NCI-H1930 (cell line): ENCODE measurements at places on chromosomes 16 and 17.

DNA sequence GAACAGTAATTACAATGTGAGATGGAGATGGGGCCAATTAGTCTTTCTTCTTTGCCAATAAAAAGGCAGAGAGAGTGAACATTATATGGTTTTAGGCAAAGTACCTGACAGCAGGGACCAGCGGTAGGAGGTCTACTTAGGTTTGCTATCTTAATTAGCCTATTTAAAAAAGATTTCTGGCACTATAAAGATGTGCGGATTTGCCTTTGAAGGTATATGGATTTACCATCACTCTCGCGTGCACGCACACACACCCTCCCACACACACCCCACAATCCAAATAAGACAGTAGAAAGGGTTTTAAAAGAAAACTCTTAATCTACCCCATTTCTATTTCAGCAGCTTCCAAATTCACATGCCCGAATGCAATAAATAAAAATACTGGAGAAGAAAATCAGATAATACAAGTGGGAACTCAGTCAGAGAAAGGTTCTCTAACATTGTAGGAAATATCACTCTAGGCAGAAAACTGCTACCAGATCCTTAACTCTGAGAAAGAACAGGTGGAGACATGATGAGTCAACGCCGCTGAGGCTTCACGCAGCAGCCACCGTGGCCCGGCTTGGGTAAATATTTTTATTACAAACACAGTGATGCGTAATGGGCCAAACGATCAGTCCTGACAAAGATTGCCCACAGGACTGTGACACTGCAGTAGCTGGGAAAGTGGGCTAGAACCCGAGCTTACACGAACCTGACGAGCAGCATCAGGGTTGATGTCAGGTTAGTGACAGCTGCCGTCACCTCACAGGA, 66.6 kb upstream of the AXIN2 start:
- peak; percentile 69 for DNase-seq

- no peak for DNase-seq
Measured at GRCh38 chr17:49687878-49688491, 10.1 kb upstream of the SPOP start.

- no peak for DNase-seq
Measured at GRCh38 chr17:81515530-81516041, 3.0 kb upstream of the ACTG1 start.

- no peak for DNase-seq
Measured at GRCh38 chr16:81808933-81809480, 29.9 kb downstream of the PLCG2 start.

GRCh38 chr16:83137326-83137781, 510.6 kb downstream of the CDH13 start:
- no peak for DNase-seq

DNA sequence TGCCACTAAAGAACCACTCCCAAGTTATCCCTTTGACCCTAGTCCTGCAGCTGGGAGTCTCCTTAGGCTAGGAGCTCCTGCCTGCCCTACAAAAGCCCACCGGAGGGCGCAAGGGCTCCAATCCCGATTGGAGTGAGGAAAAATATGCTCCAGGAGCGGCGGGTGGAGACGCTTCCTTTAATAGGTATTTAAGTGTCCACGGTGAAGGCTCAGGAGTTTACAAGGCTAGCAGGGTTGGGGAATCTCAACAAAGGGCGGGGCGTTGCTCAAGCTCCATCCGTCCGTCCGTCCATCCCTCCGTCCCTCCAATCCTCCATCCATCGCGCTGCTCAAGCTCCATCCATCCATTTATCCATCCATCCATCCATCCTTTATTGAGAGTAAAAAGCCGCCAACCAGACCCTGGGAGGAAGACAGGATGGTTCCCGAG, 556 bp upstream of the SPNS1 start:
- peak; percentile 67 for DNase-seq

- no peak for DNase-seq
Measured at GRCh38 chr17:33572615-33573014, 279.5 kb upstream of the ASIC2 start.

GRCh38 chr16:10519929-10520868, 60.2 kb downstream of the EMP2 start:
- DNase-seq: no peak

GRCh38 chr16:23931199-23931598, 95.4 kb downstream of the PRKCB start:
- DNase-seq: no peak

GRCh38 chr16:86857807-86858206, 279.5 kb downstream of the FOXL1 start:
- no peak for DNase-seq

DNA sequence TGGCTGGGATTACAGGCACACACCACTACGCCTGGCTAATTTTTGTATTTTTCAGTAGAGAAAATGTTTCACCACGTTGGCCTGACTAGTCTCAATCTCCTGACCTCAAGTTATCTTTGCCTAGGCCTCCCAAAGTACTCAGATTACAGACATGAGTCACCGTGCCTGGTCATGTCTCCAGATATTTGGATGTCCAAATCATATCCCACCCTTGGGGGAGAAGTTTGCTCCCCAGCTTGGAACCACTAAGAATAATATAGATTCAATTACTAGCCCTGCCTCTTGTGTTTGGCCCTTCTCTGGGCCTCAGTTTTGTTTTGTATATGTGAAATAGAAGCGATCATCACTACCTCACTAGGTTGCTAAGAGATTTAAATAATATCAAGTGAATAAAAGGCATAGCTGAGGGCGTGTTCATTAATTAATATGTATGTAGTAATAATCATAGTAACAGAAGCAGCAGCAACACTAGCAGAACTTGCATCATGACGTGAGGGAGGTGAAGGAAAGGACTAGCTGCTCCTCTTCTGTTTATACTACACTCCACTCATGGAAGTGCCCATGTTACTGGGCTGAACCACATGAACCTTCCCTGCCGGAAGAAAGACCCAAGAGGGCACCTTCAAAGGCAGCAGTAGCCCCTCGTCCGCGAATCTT, 253.6 kb upstream of the XYLT1 start:
- DNase-seq: no peak

- DNase-seq: no peak
Measured at GRCh38 chr17:41500131-41500911, 5.1 kb downstream of the KRT13 start.

- DNase-seq: no peak
Measured at GRCh38 chr17:231966-232807, 50.7 kb upstream of the DOC2B start.

GRCh38 chr17:80364091-80364691, 50.8 kb upstream of the ENDOV start:
- peak; percentile 12 for DNase-seq

DNA sequence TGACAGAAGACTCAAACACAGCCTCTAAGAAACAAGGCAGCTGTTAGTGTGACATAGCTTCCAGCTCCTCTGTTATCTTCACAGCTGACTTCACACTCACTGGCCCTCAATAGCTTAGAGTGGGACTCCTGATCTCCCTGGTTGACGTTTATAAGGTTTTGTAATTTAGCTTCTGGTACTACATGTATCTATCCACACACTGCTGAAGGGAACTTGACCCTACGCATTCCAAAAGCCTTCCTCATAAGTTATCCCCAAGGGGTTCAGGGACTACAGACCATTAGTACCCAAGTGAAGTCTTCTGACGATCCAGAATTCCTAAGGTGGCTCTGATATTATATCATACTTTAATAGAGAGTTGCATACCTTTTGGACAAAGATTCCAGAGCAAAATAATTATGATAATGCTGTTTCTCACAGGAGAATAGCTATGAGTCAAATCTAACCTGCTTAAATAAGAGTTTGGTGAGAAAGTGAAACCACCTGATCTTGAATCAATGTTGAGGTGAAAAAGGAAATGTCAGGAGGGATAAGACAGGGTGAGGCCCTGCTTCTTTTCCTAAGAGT, 14.5 kb downstream of the ACACA start:
- no peak for DNase-seq

DNA sequence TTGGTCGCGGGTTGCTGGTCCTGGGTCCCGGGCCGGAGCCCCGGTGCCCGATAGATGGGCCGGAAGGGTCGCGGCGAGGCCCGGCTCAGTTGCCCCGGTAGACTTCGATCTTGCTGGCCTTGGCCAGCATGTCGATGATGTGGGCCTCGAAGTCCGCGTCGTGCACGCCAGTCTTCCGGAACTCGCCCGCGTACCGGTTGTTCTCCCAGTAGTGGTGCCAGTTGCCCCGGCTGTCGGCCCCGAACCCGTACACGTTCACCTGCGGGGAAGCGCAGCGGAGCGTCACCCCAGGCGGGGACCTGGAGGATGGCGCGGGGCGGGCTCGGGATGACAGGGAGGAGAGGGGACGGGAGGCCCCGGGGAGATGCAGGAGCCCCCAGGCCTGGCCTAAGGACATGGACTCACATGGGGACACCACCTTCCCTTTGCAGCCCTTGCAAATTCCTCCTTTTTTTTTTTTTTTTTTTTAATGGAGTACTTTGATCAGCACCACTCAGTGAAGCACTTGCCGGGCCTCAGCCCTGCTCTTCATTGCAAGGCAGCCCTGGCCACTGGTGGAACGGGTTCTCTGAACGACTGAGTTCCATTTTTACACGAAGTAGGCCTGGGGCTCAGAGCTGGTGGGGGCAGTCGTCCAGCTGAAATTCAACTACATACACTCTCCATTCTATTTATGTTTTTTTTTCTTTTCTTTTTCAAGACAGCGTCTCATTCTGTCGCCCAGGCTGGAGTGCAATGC, 35.1 kb downstream of the DDX19A start:
- no peak for DNase-seq

DNA sequence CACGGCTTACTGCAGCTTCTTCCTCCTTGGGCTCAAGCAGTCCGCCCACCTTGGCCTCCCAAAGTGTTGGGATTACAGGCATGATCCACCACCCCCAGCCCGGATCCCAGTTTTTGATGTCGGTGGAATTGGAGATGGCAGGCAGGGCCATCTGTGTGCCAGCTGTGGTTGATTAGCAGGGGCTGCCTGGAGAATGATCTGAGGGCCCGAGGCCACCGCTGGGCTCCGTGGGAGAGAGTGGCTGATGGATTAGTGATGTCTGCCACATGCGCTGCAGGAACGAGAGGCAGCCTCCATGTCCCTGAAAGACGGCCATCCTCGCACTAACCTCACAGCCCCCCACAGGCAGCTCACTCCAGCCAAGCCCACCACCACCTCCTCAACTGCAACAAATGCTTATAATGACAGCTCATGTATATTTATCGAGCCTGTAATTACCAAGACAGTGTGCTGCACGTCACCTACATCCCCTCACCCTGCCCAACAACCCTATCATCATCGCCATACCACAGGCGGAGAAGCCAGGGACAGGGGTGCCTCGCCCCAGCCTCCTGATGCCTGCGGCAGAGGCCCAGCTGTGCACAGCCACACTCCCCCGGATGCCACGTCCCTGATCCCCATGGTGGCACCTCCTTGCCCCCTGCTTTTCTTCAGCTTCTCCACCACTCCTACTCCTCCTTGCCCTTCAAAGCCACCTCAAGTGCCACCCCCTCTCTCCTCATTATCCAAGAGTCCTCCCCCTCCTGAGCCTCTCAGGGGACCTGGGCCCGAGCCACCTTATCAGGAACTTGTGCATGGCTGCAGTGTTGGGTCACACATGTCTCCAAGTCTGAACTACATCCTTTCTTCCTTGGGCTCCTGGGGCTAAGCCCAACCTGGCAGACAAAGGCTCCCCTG, 33.2 kb downstream of the ACTG1 start:
- no peak for DNase-seq

DNA sequence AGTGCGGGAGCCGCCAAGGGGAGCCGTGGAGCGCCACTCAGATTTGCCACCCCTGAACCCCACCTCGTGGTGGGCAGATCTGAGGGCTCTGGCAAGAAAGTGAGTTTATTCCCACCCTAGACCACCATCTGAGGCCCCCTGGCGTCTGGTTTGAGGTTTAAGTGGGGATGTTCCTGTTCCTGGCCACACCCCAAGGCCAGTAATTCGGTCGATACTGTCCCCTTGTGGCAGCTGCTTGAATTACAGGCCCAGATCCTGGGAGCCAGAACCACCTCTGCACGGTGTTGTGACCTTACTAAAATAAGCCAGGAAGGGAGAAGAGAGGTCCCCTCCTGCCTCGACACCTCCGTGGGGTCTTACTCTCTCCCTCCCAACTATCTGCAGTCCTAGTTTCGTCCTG, 3.3 kb upstream of the LAT start:
- DNase-seq: no peak

GRCh38 chr16:31876951-31877828, 3.6 kb downstream of the ZNF267 start:
- no peak for DNase-seq
